Stimulated activated CD4-positive, alpha-beta T cell treated with anti-CD3 and anti-CD28 coated beads, Interleukin-1b, Interleukin-23, amount 100 ng/mL, for 24 hours (primary cell): ENCODE measurements at places on chromosomes 2 and 18.

DNA sequence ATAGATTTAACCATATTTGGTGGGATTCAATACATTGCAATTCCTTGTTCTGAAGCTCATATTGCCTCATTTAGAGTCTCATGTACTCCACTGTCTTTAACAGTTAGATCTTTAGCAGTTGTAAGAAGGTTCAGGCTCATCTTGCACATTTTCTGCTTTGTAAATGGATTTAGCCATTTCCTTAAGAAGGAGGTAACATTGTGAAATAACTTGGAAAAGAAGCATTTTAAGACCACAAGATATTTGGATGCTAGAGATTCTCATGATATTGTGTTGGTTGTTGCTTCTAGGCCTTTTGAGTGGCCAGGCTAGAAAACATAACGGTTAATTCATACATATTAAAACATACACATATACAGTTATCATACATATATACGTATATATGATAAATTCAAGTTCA lies 445.8 kb upstream of the NXPH2 start:
- DNase-seq: no peak

- no peak for DNase-seq
Observed at GRCh38 chr2:231866450-231866849, 59.7 kb downstream of the NPPC start.

- no peak for DNase-seq
Observed at GRCh38 chr2:168114040-168114439, 133.4 kb downstream of the STK39 start.

DNA sequence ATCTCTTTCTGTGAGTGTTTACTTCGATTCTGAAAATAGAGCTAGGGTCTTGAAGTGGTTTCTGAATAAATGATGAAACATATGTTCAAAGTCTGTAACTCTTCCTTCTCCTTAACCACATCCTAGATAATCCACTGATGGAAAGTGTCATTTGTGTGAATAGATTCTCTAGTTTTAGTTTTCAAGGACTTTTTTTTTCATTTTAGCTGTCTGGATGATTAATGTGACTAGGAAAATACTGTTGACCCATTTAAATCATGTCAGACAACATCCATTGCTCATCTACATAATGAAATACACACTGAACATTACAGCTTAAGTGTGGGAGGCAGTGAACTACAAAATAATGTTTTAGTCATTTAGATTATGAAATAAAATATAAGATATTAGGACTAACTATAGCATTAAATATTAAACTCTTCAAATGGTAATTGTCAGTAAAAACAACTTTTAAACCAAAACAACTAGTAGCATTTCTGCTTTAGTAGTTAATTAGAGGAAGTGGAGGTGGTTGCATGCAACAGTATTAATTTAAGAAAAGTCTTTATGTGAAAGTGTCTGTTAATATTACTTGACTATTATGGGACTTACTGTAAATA lies 39.1 kb upstream of the DLX1 start:
- no peak for DNase-seq

- no peak for DNase-seq
Observed at GRCh38 chr2:58686776-58687175, 445.7 kb upstream of the FANCL start.

GRCh38 chr2:26169226-26169625 lies 3.7 kb upstream of the GAREM2 start:
- no peak for DNase-seq

DNA sequence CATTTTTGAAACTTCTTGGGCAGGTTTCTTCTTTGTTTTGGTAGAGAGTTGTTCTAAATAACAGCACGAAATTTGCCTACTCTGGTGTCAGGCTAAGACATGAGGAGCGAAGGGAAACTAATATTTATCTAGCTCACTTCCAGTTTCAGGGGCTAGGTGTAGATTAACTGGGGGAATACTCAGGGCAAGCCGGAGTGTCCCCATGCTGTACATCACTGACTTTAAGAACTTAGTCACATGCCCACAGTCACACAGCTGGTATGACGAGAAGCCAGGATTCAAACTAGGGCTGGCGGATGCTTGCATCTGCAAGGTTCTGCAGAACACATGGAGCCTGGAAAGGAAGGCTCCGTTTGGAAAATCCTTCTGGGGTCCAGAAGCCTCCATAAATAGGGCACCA lies 133.3 kb downstream of the ALPK2 start:
- DNase-seq: no peak

DNA sequence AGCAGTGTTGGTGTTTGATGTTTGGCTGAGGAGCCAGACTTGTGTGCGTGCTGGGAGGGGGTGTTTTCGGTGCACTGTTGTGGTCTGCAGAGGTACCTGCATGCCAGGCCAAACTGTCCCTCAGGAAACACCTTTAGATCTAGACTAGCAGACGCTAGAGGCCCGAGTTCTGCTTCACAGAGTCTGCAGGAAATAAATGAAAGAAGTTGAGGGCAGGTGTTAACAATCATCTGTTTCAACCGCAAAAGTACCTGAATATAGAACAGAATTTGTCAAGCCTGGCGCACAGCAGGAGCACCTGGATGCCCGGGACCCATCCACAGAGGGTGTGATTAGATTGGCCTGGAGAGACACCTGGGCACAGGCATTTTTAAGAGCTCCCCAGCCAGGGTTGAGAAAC lies 40.5 kb upstream of the REL start:
- no peak for DNase-seq

- no peak for DNase-seq
Observed at GRCh38 chr2:217121565-217121964, 261.7 kb upstream of the TNP1 start.

- no peak for DNase-seq
Observed at GRCh38 chr2:236879416-236879963, 206.2 kb upstream of the COPS8 start.

- DNase-seq: no peak
Observed at GRCh38 chr2:10787176-10787968, 25.2 kb downstream of the PDIA6 start.

GRCh38 chr2:187640926-187641510 lies 86.8 kb upstream of the TFPI start:
- no peak for DNase-seq

- no peak for DNase-seq
Observed at GRCh38 chr2:99708231-99708630, 218.4 kb upstream of the REV1 start.

GRCh38 chr2:143468341-143468888 lies 339.2 kb downstream of the ARHGAP15 start:
- DNase-seq: no peak

- no peak for DNase-seq
Observed at GRCh38 chr2:170942615-170943014, 13.6 kb downstream of the GORASP2 start.

DNA sequence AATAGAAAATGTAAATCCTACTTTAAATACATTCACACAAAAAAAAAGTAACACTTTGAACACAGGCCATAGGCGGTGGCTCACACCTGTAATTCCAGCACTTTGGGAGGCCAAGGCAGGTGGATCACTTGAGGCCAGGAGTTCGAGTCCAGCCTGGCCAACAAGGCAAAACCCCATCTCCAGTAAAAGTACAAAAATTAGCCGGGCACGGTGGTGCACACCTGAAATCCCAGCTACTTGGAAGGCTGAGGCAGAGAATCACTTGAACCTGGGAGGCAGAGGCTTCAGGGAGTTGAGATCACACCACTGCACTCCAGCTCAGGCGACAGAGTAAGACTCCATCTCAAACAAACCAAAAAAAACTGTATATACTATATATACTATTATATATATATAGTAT lies 303.6 kb downstream of the BCL11A start:
- DNase-seq: no peak

DNA sequence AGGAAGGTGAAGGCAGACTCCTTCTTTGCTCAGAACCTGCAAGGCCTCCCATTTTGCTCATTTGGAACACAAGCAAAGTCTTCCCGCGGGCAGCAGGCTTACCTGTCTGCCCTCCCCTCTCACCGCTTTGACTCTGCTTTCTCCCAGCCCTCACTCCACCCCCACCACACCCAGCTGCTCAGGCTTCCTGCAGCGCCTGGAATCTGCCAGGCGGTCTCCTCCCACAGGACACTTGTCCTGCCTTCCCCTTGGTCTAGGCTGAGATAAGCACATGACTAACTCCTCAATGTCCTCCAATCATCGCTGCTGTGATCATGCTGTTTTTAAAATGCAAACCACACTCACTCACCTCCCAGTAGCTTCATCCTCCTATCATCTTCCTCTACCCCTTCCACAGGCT lies 430.0 kb downstream of the ZNF516 start:
- DNase-seq: no peak

GRCh38 chr2:160141912-160142311 lies 58.2 kb downstream of the ITGB6 start:
- DNase-seq: no peak

- DNase-seq: no peak
Observed at GRCh38 chr18:63140997-63141777, 178.4 kb downstream of the BCL2 start.

GRCh38 chr2:211931314-211931713 lies 607.3 kb downstream of the ERBB4 start:
- DNase-seq: no peak

DNA sequence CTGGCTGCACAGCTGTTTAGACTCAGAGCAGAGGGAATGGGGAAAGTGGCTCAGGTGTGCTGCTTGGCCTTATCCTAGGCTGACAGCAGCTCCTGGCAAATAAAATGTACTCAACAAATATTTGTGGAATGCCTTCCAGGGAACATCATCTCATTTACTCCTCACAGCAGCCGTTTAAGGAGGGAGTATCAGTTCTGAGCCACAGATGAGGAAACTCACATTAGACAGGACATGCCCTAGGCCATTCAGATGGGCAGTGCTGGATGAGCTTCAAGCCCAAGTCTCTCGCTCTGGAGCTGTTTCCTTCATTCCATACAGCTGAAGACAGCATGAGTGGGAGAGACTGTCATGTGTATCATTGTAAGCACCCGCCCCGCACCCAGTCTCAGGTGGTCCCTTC lies 129.6 kb upstream of the CNGA3 start:
- no peak for DNase-seq

- DNase-seq: no peak
Observed at GRCh38 chr2:205712508-205712907, 30.2 kb downstream of the NRP2 start.

GRCh38 chr18:49672853-49673252 lies 111.0 kb downstream of the LIPG start:
- no peak for DNase-seq

DNA sequence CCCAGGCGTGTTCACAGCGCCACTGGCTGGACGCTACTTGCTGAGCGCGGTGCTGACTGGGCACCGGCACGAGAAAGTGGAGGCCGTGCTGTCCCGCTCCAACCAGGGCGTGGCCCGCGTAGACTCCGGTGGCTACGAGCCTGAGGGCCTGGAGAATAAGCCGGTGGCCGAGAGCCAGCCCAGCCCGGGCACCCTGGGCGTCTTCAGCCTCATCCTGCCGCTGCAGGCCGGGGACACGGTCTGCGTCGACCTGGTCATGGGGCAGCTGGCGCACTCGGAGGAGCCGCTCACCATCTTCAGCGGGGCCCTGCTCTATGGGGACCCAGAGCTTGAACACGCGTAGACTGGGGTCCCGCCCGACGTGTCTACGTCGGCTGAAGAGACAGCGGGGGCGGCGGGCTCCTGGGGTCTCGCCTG lies 891 bp upstream of the KHK start:
- DNase-seq: no peak

DNA sequence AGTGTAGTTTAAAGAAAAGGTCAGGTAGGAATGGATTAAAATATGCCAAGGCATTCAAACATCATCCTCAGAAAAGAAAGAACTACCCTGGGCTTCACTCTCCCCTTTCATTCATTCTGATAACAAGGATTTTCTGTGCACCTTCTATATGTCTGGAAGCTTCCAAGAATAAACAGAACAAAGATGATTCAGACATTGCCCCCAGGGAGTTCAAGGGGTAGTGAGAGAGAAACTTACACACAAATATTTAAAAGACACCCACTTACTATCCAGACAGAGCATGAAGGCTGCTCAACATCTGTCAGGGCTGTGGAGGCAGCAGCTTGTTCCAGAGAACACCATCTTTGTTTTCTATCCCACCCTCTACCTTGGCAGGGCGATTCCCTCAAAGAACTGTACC lies 140.5 kb downstream of the ALK start:
- no peak for DNase-seq

DNA sequence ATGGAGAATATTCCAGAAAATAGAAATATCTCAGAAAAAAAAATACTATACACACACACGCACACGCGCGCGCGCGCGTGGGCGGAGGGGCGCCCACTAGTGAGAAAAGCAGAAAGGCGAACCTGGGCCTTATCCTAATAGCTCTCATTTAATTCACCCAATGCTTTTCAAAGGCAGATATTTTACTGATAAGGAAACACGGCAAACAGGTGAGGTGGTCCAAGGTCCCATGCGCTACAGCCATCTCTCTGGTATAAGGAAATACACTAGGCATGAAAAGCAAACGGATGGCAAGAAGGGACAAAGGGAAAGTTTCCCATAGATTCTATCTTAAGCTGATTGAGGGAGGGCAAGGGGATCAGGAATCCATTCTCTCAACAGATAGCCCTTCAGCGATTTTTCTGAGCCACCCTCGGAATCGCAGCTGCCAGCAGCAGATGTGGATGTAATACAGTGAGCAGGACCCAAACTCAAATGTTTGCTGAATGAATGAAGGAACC lies 136.7 kb downstream of the TMEM247 start:
- no peak for DNase-seq

DNA sequence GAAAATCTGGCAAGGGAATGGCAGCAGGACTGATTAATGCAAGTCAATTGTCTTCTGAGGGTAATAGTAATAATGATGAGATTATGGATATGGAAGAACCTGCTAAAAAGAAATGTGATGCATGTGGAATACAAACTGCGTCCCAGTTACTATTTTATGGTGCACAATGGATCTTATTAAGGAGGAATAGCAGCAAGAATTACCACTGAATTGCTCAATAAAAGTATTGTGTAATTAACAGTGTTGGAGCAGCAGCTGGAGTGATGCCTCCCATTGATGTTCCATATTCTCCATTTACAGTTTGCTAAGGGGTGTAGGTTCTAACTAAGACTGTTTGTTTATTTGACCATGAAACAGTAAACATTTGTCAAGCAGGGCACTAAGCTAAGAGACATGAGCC lies 167.9 kb downstream of the HRH4 start:
- no peak for DNase-seq

DNA sequence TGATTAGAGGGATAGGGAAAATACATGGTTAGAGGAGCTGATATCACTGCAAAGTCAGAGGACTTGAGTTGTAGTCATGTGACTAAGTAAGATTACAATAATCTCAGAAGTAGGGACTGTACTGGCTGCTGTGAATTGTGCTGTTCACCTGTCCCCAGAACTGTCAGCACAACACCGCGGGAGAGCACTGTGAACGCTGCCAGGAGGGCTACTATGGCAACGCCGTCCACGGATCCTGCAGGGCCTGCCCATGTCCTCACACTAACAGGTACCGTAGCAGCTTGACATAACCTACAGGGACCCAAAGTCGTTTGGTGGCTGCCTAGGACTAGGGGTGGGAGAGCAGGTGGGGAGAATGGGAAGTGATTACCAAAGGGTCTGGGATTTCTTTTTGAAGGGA lies 132.8 kb upstream of the TTC39C start:
- DNase-seq: no peak
